ENCODE measurements at places on chromosomes 11 and 22.

DNA sequence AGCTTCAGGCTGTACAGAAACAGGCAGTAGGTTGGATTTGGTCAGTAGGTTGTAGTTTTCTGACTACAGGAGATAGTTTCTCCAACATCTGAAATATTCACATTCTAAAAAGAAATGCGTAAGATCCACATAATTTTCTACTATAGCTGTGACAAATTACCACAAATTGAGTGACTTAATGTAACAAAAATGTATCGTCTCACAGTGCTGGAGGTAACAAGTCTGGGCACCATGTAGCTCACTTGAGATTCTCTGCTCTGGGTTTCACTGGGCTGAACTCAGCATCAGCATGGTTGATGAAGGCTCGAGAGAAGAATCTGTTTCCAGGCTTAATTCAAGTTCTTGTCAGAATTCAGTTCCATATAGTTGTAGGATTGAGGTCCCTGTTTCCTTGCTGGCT is 350.9 kb upstream of the CCDC179 start:
- DNase-seq = no peak

DNA sequence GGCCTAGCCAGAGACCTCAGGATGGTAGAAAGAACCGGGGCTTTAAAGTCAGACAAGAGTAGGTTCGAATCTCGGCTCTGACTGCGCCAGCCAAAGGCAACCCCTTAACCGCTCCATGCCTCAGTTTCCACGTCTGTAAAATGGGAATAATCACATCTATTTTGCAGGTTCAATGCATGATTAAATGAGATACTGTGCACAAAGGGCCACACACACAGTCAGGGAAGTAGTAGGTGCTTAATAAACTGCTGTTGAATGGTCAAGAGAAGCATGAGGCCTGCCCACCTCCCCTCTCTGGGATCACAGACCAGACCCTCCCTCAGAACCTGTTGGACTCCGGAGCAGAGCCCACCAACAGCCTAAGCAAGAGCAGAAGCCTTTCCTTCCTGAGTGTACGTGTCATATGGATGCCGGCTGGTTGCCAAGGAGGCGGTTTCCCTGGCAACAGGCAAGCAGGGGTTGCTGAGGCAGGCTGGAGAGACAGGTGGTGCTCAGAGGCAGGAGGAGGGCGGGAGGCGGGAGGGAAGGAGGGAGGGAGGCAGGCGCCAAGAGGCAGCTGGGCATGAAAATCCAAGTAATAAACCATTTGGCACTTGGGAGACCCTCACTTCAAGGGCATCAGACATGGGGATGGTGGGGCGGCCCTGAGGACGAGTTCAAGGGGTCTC is 43.9 kb downstream of the NFAM1 start:
- DNase-seq = peak; percentile 95

GRCh38 chr11:64290352-64291261 is 495 bp upstream of the KCNK4 start:
- DNase-seq = no peak

- no peak for DNase-seq
Observed at GRCh38 chr11:130603335-130603906, 155.0 kb downstream of the ADAMTS15 start.

DNA sequence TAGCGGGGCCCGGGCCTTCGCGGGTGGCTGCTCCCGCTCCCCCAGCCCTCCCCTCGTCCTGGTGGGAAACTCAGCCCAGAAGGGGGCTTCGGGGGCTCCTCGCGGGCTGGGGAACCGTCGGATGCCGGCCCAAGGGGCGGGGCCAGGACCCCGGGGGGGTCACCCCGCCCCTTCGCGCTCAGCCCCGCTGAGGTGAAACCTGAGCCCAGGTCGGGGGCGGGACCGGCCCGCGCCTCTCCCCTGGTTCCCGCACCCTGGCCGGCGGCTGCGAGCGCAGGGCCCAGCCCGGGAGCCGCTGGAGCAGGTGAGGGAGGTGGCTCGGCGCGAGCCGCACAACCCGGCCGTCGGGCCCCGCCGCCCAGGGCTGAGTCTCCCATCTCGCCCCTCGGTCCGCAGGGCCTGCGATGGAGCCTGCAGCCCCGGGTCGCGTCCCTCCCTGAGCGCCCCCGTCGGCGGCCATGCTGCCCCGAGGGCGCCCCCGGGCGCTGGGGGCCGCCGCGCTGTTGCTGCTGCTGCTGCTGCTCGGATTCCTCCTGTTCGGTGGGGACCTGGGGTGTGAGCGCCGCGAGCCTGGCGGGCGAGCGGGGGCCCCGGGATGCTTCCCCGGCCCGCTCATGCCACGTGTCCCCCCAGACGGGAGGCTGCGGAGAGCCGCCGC is at the start of gene LARGE2:
LARGE2 (plus strand) TSS at position 232 of the 658 bp plus-strand sequence; CDS start at position 459, 227 bp downstream.
- DNase-seq = peak; percentile 55

DNA sequence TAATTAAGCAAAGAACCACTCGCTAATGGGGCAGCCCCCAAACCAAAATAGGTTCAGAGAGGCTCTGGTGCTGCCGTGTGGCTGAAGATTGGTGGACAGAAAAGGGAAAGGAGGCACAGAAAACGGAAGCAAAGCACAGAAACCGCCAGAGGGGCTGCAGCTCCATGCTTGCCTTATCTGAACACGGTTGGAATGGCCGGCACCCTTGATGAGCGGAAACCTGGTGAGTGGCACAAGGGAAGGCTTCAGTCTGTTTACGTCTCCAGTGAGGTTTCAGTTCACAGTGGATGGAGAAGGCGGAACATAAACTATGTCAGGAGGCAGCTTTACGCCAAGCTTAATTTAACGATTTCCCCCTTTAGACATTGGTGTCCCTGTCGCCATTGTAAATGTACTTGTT is 5.2 kb upstream of the PRR33 start:
- no peak for DNase-seq
